ENCODE measurements at places on chromosomes 7 and 10.

DNA sequence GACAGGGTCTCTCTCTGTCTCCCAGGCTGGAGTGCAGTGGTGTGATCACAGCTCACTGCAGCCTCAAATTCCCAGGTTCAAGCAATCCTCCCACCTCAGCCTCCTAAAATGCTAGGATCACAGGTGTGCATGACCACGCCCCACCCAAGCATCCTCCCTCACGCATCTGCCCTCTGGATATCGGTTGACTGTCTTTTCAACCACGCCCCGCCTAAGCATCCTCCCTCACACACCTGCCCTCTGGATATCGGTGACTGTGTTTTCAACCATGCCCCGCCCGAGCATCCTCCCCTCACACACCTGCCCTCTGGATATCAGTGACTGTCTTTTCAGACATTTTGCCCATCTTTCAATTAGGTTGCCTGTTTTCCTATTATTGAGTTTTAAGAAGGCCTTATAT, 140.5 kb downstream of the MAD1L1 start:
- DNase-seq, result no peak

DNA sequence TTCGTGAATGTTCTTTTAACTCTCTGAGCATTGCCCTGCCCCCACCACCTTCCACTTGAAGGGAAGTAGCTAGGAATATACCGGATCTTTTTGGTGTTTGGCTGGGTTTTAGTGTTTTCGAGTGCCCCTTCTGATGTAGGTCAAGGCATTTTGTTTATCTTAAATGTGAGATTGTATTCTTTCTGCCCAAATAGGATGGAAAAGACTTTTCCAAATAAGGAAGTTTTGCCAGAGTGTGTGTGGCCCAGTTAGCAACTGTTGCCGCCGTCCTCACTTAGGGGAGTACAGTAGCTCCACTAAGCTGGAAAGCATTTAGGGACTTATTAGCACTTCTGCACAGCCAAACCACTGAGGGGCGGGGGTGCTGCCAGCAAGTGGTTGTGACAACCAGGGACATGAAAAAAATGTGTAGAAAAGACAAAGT, 29.8 kb upstream of the VCL start:
- DNase-seq, result no peak

DNA sequence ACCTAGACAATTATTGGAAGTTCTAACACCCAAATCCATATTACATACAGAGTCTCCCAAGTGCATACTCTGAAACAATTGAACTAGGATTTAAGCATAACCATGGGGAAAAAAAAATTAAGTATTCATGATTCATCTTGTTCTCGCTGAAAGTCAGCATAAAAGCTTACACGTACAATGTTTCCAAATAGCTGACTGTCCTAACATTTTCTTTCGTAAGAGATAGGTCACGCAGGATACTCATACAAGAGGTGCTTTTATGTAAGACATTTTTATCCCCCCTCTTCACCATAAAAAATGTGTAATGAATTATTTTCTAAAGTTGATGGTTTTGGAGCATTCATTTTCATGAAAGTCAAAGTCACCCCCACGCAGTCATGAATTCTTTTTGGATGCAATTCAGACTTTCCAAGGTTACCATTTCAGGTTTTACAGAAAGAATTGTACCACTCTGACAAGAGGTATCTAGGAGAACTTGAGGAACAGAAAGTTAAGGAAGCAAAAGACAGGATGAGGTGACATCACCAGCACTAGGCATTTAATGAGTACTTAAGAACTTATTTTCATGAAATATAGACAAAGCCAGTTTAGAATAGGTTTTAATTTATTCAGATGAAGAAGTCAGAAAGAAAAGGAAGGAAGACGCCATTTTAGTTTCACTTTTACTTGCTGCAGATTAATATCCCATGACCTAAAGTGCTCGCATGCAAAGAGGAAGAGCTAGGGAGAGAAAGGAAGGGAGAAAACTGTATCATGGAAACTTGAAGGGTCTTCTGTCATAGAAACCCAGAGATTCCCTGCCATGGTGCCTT, 55.8 kb downstream of the TMEM26 start:
- DNase-seq, result no peak

- DNase-seq, result no peak
These were observed 11.0 kb downstream of the CROT start for GRCh38 chr7:87356448-87356847.

GRCh38 chr7:143892527-143893300, 9.3 kb downstream of the TCAF1 start:
- peak; percentile 59 for DNase-seq

DNA sequence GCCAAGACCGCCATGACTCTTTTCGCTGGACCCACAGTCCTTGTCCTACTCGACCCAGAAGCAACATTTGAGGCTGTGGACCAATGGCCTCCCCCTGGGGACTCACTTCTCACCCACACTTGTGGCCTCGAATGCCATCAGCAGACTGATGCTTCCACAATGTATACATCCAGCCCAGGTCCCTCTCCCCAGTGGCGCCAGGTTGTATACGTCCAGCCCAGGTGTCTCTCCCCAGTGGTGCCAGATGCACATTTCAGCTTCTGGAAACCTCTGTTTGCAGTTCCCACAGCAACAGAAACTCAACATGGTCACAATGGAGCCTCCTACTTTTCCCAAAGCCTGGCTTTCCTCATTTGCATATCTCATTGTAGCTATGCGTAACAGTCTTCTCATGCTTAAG, 210.5 kb upstream of the RNF32 start:
- DNase-seq, result no peak

DNA sequence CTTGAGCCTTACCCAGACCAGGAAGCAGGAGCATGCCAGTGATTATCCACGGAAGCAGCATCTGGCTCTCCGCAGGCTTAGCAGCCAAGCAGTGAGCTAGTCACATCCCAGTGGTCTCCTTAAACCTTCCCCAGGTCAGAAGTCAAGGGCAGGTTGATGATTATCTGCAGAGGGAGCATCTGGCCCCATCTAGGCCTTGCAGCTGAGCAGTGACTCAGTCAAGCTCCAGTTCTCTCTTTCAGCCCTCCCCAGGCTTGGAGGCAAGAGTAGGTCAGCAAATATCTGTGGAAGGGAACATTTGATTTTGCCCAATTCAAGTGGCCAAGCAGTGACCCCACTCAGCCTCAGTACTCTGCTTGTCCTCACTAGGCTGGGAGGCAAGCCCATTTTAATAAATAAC, 61.6 kb downstream of the ANKRD7 start:
- no peak for DNase-seq

- no peak for DNase-seq
These were observed 182.8 kb downstream of the SEC23IP start for GRCh38 chr10:120075349-120075748.

DNA sequence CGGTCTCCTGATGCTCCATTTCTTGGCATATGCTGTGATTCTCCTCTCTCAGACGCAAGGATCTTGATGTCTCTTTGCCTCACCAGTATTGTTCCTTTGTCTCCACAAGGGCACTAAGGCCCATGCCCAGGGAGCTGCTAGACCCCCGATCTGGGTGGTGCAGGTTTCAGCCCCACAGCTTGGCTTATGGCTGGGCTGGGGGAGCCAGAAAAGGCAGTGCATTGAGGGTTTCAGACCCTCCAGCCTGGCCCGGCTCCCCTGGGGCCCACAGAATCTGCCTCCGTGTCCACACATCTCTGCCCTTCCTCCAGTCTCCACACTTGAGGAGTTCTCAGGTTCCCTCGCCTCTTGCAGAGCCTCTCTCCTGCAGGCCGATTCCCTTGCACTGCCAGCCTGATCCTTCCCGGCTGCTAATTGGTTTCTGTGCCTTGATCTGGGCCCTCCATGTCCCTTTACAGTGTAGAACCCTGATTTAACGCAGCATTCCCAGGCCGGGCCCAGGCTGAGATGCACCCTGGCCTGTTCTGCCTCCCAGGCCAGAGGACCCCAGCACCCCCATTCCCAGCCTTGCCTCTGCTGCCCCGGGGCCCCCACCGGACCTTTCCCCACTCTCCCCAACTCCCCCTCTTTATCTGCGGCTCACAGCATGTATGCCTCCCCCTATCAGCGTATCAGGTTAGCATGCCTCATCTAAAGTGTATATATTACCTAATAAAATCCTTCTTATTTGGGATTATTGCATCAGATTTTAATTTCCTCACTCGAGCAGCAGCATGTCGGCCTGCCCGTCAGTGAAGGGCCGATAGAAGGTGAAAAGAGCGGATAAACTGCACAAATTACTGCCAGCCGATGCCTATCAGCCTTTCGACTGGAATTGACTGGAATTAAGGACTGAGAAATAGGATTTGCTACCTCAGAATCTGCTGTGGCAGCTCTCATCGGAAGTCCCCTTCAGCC, 145.7 kb downstream of the C10orf105 start:
- DNase-seq, result no peak

DNA sequence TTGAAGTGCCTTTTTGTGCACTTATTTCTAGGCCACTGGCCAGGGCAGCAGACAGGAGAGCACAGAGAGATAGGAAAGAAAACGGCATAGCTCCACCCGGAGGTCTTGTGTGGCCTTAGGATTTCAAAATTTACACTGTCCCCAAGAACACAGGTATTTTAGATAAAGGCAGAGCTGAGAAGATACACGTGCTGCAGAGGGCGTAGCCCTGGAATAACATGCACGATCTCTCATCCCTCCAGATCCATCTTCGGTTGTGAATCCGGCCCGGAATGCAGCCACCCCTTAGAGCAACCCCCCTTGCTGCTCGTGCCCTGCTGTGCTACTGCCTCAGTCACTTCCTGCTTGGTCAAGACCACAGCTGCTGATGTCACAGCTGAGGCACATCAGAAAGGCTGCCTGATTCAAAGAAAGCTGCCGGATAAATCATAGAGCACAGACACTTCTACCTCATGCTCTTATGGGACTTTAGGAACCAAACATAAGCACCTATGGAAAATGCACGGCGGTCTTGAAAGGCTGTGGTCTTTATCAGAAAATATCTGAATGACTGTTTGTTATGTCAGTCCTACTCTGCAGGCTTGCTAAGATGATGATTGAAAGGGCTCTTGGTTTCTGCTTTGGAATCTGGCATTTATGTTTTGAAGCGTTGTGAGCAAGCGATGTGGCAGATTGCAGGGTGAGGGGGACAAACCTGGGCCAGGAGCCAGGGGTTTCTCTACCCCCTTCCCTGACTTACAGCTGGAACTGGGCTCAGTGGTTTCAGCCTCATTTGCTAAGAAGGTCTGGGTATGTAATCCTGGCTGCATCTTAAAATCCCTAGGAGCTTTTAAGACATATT, 152.0 kb downstream of the SVIL start:
- no peak for DNase-seq

DNA sequence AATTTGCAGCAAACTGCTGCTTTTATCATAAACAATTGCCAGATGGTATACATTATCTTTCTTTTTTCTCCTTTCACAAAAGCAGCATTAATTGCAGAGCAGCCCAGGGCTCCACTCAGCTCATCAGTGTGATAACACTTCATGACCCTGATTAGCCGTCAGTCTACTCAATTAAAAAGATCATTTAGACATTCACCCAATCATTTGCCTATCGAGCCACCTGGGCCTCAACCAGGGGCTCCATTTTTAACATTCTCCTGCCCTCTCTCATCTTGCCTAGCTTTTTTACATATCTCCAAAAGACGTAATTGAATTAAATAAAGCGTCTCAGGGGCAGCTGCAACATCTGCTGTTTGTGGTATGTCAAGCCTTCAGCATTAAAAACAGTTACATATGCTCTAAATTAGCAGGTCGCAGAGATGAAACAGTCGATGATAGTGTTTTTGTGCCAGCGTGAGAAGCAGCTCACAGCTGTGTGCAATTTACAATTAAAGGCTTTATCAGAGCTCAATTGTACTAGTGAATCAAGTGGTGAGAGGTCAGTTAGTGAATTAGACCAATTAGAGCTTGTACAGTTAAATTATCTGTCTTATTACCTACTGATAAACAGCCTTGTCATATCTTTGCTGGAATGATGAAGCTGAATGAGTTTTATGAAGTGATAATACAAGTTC, 522.5 kb downstream of the ETV1 start:
- no peak for DNase-seq

GRCh38 chr10:112842832-112843360, 107.2 kb upstream of the TCF7L2 start:
- no peak for DNase-seq

GRCh38 chr10:9038146-9038714, 983.7 kb downstream of the GATA3 start:
- no peak for DNase-seq

DNA sequence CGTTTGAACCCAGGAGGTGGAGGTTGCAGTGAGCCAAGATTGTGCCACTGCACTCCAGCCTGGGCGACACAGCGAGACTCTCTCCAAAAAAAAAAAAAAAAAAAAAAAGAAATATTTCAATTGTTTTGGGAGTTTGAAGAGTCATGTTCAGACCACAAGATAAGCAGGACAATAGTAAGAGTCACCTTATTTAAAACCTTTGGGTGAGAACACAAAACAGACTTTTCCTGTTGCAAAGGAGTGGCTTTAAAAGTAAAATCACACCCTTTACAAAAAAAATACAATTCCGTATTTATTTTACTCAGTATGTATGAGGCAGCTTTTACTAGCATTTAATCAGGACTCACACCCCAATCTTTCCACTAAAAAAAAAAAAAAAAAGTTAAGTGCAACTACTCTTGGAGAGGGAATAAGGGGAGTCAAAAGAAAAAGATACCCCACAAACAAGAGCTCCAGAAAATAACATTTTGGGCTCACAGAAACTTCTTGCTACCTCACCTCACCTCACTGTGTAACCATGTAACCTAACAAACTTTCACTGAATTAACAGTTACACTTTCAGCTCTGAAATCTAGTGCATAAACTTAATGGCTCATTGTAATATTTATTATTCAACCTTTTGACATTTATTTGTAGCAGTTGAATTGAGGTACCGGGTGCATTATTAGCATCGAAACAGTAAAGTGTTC, 11.2 kb downstream of the SKIDA1 start:
- DNase-seq, result no peak

DNA sequence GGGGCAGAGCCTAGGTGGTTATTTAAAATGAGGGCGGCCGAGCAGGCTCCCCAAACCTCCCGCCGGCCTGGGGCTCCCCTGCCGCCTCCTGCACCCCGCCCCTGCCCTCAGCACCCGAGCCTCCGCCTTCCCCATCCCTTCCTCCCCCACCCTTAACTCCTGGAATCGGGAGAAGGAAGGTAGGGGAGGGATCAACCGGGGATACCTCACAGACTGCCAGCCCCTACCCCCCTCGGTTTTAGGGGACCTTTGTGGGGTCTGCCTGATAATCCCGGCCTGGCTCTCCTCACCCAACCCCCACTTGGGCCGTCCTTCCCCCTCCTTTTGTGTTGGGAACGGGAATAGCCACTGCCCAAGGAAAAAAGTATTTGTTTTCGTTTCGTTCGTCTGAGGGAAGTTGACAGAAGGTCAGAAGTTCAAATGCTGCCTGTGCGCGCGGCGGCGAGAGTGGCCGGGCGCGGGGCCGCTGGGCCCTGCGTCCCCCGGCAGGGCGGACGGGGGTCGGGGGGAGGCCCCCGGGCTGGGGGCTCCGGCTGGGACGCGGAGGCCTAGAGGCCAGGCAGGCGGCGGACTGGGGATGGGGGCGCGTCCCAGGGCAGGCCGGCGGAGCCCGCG, 2.8 kb downstream of the SHH start:
- DNase-seq, result no peak
